ENCODE measurements at places on chromosomes 2 and 18.

DNA sequence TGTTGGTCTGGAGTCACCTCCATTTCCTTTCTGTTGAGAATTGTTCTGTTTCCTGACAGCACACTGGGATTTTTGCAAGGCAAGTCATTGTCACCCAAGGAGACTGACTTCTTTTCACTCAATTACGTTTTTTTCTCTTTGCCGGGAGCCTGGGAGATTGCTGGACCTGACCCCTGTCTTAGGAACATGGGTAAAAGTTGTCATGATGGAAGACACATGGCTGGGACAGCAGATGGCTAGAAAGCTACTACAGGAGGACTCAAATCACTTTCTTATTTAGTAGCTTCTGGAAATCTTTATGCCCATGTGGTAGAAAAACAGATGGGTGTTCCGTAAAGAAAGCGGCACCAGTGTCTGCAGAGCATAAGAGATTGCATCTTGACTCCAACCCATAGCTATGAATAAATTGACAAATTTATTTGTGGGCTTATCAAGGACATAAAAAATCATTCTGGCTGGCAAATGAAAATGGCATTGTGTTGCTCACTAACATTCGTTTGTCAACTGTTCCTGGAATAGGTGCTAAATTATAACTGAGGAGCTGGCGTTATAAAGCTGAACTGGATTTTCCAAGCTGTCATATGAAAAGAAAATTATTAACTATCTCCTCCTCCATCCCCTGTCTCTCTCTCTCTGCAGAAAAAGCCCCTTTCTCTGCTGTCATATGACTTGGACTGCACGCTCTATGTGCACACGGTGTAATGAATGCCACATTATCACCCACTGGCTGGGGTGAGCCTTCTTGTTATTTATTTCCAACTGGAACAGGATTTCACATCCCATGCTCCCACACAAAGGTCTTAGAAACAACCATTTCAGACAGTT lies 159.8 kb downstream of the SH3RF3 start:
- DNase-seq, result no peak

- no peak for DNase-seq
Measured at GRCh38 chr18:46917803-46918600, 600 bp downstream of the KATNAL2 start.

DNA sequence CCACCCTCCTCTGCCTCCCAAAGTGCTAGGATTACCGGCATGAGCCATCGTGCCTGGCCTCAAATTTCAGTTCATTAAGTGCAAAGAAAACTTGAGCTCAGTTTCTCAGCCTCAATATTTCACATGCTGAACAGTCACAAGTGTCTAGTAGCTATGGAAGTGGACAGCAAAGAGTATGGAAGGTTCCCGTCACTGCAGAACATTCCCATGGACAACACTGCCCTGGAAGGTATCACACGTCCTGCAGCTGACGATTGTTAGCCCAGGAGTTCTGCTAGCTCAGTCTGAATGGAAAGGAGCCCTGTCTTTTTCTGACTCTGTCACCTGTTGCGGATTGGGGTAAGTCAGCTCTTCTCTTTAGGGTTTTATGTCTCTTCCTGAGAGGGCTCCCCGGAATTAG lies 86.2 kb upstream of the PTPRM start:
- no peak for DNase-seq

GRCh38 chr2:45683292-45683691 lies 31.8 kb downstream of the PRKCE start:
- DNase-seq, result no peak

GRCh38 chr2:172375251-172375650 lies 52.1 kb upstream of the ITGA6 start:
- no peak for DNase-seq

DNA sequence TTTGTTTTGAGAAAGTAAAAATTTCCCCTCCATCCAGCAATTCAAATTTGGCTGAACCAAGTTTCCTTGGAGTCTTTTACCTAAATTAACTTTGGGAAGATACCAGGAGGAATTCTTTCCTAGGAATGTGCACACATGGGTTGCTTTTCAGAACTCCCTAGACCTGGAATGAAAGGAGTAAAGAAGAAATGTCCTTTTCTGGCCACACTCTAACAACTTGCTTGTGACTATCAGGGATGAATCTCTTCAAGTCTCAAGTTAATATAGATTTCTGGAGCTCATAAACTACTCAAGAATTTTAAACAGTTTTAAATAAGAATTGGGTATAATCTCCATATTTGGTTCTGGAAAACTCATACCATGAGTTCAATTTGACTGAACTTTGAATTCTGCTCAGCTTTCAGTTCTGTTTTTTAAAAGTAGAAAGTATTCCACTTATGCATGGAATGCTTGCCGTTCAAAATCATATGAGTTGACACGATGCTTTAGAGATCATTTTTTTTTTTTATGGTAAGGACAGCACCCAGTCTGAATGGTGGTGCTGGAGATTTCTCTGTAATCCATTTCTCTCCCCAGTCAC lies 7.7 kb downstream of the RASGRP3 start:
- no peak for DNase-seq

- no peak for DNase-seq
Measured at GRCh38 chr2:2830576-2830975, 499.5 kb upstream of the MYT1L start.

DNA sequence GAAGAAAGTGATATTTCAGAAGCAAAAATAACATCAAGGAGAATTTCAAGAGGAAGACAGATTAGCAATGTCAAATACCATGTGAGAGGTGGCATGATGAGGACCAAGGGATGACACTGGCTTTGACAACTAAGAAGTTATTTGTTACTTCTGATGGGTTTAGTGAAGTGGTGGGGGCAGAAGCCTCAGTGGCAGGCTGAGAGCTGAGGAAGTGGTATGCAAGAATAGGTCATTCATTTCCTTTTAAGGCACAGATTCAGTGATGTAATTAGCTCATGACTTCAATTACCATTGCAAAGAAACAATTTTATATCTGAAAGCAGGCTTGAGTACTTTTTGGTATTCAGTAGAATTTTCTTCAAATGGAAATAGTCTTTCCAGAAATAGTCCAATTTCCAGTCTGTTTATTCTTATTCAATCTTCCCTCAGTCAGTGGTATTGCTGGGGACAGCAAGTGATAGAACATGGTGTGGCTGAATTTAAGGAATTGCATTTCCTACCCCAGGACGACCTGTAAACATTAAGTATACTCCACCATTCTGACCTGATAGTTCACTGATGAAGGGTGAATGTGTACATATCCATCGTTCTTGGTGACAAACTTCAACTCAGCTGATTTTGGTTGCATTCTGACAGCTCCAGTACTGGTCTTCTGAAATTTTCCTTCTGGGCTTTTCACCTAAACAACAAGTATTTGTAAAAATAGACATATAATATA lies 28.2 kb downstream of the GEMIN6 start:
- no peak for DNase-seq

DNA sequence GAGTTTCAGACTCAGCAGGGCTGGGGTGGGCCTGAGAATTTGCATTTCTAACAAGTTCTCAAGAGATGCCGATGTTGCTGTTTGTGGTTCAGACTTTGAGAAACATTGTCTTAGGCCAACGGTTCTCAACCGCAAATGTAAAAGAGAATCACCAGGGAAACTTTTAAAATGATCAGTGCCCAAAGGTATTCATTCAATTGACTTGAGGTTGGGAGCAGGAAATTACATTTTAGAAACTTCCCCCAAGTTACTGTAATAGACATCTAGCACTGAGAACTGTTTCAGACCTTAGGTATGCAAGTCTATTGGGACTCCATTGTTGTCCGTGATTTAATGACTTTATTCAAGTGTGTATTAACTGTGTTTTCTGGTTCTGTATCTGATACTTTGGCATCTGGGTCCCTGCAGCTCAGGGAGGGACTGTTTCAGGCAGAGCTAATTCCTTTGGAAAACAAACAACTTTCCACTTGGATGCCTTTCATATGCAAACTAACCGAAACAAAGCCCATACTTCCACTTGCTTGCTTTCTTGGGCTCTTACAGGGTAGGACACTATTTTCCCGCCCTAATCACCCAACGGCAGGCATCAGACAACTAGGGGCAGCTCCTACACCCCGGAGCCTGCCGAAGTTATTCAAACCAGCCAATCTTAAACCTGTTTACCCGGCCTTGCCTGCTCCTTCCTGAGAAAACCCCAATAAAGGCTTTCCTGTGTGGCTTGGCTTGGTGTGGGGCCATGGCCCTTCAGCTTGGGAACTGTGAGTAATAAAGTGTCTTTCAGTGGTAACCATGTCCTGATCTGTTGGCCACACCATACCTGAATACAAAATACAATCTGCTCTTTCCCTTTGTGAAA lies 97.6 kb downstream of the POLE4 start:
- no peak for DNase-seq

- DNase-seq, result no peak
Measured at GRCh38 chr2:240469239-240469636, 33.8 kb downstream of the GPC1 start.

GRCh38 chr2:108351889-108352288 lies 25.9 kb upstream of the SULT1C4 start:
- no peak for DNase-seq

DNA sequence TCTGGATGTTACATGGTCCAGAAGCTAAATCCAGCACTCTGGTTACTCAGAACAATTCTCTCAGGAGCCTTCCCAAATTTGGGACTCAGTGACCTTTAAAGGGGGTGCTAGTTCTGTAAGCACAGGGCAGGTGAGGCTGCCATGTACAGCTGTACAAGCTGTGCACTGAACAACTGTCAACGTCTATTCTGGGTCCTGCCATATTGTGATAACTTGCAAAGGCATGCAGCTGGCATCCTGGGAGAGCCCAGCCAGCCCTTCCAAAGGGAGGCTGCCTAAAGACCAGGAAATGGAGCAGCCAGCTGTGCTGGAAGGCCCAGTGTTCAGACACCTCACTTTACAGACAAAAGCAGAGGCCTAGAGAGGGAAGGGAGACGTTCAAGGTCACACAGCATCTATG lies 204.8 kb downstream of the KLHL29 start:
- no peak for DNase-seq

DNA sequence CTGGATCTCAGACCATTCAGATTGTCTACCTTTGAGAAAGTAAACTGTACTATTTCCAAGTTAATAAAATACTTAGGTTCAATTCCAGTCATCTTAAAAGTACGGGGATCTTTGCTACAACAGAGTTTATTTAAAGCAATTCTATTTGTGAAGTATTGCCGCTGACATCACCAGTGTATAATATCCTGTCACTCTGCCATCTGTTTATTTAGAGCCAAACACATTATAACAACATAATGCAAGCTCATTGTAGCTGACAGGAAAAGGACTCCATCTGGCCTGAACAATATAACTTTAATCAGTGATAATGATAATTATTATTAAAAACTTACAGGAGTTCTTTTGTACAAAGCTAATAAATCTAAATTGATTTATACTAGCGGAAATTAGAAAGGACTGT lies 786.8 kb downstream of the ERBB4 start:
- no peak for DNase-seq

GRCh38 chr2:56537756-56538155 lies 354.0 kb downstream of the CCDC85A start:
- DNase-seq, result no peak

GRCh38 chr2:175233135-175233719 lies 51.7 kb upstream of the ATP5MC3 start:
- DNase-seq, result no peak

DNA sequence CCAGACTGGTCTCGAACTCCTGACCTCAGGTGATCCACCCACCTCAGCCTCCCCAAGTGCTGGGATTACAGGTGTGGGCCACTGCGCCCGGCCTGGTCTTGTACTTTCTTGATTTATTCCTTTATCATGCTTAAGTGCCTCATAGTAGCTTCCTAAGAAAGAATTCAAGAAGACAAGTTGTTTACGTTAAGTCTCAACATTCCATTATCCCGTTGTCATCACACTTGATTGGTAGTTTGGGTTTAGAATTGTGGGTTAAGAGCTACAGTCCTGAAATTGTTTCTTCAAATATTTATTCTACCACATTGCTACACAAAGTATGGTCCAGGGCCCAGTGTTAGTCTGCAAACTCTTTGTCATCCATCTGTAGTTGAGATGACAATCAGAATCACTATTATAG lies 194.0 kb downstream of the VWC2L start:
- no peak for DNase-seq

GRCh38 chr18:13577091-13577697 lies 149.2 kb downstream of the FAM210A start:
- DNase-seq, result no peak

DNA sequence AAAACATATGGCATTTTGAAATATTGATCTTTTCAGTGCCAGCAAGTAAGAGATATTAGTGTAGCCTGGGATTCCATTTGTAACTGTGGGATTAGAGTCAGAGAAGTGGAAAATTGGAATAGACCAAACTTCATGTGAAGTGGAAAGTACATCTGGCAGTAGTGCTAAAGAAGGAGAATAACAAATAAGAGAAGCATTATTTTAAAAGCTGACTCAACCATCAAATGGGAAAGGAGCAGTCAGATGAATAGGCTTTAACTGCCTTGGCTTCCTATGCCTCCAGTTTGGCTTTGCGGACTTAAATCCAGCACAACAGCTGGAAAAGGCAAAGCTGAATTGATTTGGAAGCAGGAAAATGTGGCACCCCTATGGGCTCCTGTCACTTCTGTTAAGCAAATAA lies 623.1 kb downstream of the TSN start:
- DNase-seq, result no peak

DNA sequence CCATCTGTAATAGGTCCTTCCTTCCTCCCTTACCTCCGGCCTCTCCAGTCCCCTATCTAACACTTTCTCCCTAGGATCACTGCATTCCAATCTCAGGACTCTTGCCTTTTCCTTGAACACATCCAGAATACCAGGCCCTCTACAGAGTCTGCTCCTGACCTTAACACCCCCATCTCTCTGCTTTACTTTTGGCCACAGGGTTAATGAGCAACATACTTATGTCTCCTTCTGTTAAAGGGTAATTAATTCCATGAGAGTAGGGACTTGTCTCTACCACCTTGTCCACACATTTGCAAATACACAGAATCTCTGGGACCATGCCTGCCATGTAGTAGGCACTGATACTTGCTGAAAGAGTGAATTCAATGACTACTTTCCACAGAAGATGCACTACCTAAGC lies 94.9 kb downstream of the COBLL1 start:
- DNase-seq, result no peak

GRCh38 chr2:195592105-195592504 lies 64.9 kb upstream of the SLC39A10 start:
- no peak for DNase-seq

DNA sequence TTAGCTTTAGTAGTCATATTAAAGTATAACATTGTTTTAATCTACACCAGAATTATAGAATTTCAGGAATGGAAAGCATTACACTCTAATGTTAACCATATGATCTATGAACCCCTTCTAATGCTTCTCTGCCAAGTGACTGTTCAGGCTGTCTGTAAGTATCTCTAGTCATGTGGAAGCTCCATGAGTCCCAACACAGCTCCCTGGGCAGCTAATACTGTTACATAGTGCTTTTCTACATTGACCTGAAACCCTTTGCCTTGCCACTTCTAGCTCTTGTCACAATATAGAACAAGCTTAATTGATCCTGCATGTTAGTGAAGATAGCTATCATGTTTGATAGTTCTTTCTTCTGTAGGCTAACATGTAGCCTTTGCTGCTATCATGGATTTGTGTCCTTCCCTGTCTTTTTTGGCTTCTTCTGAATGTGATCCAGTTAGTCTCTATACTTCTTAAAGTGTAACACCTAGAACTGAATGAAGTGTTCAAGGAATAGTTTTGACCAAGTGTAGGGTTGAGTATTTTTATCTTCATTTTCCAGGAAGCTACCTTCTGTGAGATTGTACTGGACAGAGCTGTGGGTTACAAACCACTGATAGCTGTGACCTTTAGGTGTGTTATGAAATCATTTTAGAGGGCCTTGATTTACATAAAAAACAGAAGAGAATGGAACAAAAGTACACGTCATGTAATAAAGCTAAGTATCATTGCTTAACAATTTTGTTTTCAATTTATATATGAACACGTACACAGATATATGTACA lies 23.7 kb downstream of the BABAM2 start:
- DNase-seq, result no peak

Data from stimulated activated CD4-positive, alpha-beta T cell treated with anti-CD3 and anti-CD28 coated beads, TNF-alpha, amount 100 ng/mL, for 1 hour (primary cell).